Mesothelial cell of epicardium (in vitro differentiated cells): ENCODE measurements at places on chromosomes 5 and 9. TPM values are rescaled to one million over a fixed set of nuclear protein-coding genes. Genes with fewer than 3 reads are reported as not detected.

Gene PLCXD3
- not detected in 3 replicates for total RNA-seq

Gene GALNT12
- total RNA-seq, result 10.1 to 10.6 TPM (median 10.3 TPM) in 3 replicates

Gene CLIC3
- total RNA-seq, result 1.5 to 2.9 TPM (median 1.7 TPM) in 3 replicates

Gene PCDHB5
- total RNA-seq, result 5.2 to 6.8 TPM (median 6.0 TPM) in 3 replicates

Gene FOXD1
- 0.09 TPM in 1 of 3 replicates, not detected in the others for total RNA-seq
